ENCODE measurements at places on chromosomes 1 and 21.

GRCh38 chr1:5811419-5811818, 180.8 kb downstream of the NPHP4 start:
- no peak for DNase-seq

DNA sequence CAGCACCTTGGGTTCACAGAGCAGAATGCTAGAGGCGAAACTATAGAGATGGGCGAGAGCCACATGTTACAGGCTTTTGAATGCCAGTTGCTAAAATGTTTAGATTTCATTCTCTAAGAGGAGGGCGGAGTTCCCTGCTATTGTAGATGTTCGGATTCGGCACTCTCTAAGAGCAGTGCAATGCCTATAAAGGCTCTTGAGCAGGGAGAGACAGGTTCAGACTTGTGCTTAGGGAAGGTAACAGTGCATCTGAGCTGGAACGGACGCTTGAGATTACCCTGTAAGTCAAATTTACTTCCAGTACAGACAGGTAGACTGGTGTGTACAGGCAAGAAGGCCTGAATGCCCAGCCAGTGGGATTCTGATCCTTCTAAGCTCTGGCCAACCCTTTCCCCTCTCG, 15.3 kb downstream of the LURAP1 start:
- no peak for DNase-seq

GRCh38 chr1:44721485-44722361, 9.2 kb downstream of the RNU5D-1 start:
- DNase-seq, result no peak

DNA sequence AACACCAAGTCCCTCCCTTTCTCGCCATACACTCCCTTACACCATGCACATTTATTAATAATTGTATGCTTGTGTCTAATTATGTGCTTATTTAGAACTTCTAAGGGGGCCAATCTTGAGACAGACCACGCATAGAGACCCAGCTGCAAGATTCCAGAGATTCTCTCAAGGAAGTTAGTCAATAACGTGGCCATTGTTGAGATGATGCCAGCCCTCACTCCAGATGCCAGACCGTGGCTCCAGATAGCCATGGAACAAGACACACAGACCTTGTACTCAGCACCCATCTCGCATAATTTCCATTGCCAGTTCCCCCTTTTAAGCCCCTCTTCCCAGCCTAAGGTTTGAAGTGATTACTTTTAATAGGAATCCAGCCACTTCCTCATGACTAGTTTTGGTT, 62.4 kb downstream of the DIRAS3 start:
- DNase-seq, result no peak

DNA sequence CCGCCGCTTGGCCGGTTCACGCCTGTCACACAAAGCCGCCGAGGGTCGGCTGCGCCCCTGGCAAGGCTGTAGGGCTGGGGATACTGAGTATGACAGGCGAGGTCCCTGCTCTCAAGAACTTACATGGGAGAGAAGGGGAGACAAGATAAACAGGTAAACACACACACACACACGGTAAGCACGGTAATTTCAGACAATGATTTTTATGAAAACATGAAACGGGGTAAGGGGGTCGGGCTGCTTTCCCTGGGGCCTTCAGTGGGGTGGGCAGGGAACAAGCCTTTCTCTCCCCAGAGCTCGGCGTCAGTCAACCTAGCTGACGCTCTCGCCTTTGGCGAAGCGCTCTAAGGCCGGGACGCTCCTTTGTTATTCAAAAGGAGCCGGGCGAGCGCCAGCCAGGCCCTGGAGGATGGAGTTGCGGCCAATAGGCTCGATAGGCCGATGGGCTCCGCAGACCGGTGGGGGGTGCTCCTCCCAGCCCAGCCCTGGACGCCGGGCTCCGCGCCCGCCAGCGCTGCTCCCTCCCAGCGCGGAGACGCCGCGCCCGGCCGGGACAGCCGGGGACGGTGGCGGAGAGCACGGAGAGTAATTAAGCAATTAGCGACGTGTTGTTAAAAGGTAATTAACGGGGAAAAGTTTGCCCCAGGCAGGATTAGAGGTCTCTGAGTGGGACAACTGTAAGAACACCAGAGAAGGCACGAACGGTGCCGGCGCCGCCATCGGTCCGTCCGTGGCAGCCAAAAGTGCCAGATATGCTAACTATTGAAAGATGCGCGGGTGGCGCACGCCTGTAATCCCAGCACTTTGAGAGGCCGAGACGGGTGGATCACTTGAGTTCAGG, 950 bp upstream of the INKA2 start:
- DNase-seq, result no peak

DNA sequence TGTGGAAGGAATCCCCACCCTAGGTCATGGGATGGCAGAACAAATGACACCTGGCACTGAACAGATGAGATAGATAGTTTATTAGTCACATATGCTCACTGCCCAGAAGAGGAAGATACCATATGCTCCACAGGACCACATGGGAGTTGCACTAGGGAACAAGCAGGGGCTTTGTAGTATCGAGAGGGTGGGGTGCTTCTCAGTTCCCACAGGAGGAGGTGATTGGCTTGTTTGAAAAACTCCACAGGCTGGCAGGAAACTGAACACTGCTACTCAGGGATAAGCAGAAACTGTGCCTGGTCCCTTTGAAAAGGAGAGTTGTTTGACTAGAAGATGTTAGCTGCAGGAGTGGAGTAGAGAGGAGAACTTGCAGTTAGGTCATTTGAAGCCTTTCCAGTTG, 31.9 kb upstream of the RXRG start:
- no peak for DNase-seq

- DNase-seq, result no peak
Observed at GRCh38 chr1:234856845-234857245, 246.9 kb upstream of the IRF2BP2 start.

DNA sequence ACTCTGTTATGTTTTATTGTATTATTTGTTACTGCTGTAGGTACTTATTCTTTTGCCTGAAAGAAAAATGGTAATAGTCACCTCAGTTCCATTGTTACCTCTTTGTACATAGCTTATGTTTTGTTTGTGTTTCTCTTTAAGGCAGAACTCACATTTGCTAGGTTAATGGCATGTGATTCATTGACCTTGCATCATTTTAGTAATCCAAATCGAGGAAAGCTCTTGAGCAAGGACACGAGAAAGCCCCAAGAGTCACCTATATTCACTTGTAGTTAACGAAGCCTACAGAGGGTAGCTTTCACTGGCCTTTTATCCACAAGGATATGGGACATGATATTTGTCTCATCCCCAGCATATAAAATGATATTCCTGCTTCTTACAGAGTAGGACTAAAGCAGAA, 1765.2 kb downstream of the NCAM2 start:
- no peak for DNase-seq

DNA sequence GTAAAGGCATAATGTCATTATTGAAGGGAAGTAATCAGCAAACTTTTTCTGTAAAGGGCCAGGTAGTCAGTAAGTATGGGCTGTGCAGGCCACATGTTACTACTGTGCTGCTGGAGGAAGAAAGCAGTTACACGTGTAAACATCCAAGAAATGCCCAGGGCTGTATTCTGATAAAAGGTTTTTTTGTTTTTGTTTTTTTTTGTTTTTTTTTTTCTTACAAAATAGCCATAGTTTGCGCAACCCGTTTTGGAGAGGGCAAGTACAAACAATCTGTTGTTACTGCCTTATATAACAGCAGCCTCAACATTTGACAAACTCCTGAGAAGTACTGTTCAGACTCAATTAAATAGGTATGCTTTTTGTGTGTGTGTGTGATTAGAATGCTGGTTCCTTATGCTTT, 26.7 kb upstream of the MTMR11 start:
- DNase-seq, result no peak

DNA sequence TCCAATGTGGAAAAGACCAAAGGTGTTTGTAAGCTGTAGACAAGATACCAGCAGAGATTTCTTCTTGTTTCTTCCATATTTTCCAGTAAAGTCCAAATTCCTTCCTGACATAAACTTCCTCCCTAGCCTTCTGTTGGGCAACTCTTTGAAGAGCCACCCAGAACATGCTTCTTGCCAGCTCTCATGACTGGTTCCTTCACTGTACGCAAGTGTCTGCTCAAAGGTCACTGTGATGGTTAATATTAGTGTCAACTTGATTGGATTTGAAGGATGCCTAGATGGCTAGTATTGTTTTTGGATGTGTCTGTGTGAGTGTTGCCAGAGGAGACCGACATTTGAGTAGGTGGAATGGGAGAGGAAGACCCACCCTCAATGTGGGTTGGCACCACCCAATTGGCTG, 416.6 kb upstream of the RUNX1 start:
- no peak for DNase-seq

DNA sequence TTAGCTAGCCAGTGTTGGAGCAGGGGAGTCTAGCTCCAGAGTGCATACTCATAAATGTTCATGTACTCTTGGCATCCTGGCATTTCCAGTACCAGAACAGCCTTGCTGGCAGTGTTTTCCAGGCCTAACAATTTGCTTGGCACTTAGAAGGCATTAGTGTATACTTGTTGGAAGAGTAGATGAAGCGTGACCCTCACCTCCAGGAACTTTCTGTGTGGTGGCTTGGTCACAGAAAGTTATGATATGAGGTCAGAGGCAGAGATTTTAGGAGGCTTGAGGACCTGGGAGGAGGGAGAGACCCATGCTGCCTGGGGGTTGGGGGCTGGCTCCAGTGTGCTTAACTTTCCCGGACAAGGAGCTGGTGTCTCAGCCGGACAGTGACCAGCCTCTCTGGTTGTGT, 52.7 kb upstream of the GCLM start:
- DNase-seq, result no peak

GRCh38 chr1:178684111-178684510, 40.9 kb upstream of the RALGPS2 start:
- DNase-seq, result no peak

DNA sequence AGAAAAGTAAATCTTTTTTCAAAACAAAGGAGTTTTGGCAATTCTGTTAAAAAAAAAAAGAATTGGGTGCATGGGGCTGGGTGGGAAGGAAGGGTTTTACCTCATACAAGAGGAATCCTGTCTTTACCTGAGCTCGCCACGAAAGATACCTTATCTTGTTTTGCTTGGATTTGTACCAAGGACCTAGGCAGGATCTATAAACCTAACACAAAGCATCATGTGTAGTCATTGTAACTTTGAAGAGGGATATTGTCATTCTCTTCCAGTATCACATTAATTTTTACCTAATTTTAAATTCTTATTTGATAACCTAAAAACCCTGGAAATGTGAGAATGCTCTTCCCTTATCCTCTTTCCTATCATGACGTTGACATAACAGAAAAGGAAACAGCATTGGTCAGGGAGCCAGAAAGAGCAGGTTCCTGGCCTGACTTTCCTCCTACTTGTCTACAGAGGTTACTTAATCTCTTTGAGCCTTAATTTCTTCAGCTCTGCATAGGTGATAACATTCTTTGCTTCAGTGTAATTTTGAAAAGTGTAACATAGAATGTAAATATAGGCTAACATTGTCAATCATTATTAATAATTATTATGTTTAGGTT, 4.0 kb upstream of the LAMC1 start:
- DNase-seq, result no peak

DNA sequence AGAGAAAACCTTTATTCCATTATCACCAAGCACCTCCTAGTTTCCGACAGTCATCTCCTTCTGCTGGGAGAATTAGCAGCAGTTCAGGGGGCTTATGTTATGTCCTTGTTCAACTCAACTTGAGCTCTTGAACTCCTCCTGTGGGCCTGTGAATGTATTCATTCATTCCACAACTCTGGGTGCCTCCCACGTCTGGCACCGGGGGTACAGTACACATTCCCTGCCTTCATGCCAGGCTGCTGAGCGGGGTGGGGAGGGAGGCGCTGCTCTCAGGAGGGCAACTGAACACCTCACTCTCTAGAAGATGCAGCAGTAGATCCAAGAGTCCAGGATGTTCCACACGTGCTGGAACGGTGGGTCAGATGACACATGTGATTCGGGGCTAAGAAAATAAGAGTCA, 4.3 kb upstream of the MX2 start:
- no peak for DNase-seq

GRCh38 chr1:157270705-157271274, 132.6 kb upstream of the ETV3 start:
- DNase-seq, result no peak

DNA sequence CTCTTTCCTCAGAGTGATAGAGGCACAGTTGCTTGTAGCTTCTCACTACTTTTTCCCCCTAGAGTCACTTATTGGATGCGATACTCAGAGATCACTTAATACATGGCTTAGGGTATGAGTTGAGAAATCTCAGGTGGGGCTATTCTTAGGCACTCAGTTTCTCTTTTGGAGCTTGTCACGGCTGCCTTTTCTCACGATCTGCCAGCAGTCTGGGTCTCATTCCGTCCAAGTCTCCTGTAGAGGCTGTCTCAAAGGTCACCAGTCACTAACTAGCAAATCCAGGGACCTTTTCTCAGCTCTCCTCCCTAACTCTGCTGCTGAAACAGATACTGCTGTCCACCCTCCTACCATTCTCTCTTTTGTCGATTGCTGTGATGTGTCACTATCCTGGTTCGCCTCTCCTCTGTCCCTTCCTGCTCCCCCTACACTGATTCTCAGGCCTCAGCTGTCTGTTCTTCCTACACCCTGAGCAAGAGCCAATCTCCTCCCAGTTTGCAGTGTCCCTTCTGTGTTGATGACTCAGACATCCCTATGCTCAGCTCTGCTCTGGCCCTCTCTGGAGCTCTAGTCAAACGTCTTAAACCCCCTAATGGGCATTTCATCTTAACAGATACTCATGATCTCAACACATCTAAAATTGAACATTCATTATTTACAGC, 12.4 kb downstream of the ATP1A2 start:
- DNase-seq, result no peak

- no peak for DNase-seq
Observed at GRCh38 chr1:172343240-172344160, 77.0 kb upstream of the C1orf105 start.

GRCh38 chr1:211155040-211155439, 21.1 kb upstream of the KCNH1 start:
- no peak for DNase-seq

GRCh38 chr21:37645848-37646247, 270.4 kb downstream of the KCNJ6 start:
- no peak for DNase-seq

DNA sequence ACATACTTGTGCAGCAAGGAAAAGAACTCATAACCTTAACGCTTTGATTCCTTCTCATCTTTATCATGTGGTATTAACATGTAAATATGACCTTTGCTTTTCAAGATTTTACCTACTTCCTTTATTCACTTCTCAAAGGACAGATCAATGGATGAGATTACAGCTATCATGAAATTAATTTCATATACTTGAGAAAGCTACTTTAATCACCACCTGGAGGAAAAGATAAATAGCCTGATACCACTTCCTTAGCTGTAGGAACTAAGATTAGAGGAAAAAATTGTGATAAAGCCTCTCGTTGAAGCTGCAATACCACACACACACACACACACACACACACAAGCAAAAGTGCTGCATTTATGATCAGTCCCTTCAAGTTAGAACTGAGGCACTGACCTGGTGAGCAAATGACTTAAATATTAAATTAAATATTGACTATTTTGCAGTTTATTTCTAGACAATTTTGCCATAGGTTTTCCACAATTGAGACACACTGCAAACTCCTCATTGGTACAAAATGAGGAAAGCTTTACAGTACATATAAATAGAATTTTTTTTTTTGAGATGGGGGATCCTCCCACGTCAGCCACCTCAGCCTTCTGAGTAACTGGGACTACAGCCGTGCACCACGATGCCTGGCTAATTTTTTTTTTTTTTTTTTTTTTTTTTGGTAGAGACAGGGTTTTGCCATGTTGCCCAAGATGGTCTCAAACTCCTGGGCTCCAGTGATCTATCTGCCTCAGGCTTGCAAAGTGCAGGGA, 27.2 kb upstream of the DMRTB1 start:
- DNase-seq, result no peak

- no peak for DNase-seq
Observed at GRCh38 chr1:55558515-55558914, 343.4 kb upstream of the USP24 start.
